ENCODE measurements at places on chromosomes 11 and 22.
A peak's percentile ranks its signal among the peaks of the same experiment; 100 is the strongest.

DNA sequence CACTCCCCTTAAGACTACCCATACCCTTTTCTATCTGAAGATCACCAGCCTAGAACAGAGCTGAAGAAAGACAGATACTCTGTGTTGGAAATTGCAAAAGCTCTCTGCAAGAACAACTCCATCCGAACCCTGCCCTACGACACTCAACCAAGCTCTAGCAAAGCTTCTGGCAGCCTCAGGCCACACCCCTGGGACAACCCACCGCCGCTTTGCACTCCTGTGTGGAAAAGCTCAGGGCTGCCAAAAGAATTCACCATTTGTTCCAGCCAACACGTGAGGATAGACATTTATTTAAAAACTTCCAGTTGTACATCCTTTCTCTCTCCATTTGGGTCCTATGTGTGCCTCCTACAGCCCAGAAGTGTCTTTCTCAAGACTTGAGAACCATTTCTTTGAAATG lies 62.4 kb upstream of the CD5 start:
- peaks cover 36% of the 10 kb centered on the region for H3K36me3 ChIP-seq
- no peak for DNase-seq
- H3K4me3 ChIP-seq: no peak overlapping the region
- no peak overlapping the region for H3K27ac ChIP-seq
- H3K4me1 ChIP-seq: peaks cover 36% of the 10 kb centered on the region

DNA sequence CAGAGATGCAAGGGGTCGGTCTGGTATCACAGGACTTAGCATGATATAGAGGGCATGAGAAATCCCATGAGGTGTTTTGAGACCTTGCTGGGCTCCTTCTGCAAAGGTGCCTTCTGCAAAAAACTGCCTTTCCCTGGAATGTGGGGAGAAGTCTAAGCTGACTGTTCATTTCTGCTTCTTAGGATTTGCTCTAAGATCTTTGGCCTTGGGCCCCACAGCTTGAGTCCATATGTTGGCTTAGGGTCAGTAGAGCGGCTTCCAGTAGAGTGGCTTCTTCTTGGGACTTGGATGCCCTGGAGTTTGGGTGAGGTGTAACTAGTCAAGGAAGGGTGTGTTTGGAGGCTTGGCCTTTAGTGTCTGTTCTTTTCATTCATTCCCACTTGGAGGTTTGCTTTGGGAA lies 37.0 kb downstream of the AMPD3 start:
- no peak for DNase-seq
- H3K4me3 ChIP-seq: no peak overlapping the region
- H3K4me1 ChIP-seq: peaks cover 56% of the 10 kb centered on the region
- peak overlapping the region; percentile 84 for H3K27ac ChIP-seq
- no peaks in the 10 kb centered on the region for H3K27me3 ChIP-seq
- H3K36me3 ChIP-seq: peaks cover 53% of the 10 kb centered on the region

GRCh38 chr11:117180020-117180419 lies 1.5 kb downstream of the SIDT2 start:
- no peak for DNase-seq
- H3K27ac ChIP-seq: peak overlapping the region; percentile 98
- no peaks in the 10 kb centered on the region for H3K27me3 ChIP-seq
- H3K4me1 ChIP-seq: peaks cover 20% of the 10 kb centered on the region

DNA sequence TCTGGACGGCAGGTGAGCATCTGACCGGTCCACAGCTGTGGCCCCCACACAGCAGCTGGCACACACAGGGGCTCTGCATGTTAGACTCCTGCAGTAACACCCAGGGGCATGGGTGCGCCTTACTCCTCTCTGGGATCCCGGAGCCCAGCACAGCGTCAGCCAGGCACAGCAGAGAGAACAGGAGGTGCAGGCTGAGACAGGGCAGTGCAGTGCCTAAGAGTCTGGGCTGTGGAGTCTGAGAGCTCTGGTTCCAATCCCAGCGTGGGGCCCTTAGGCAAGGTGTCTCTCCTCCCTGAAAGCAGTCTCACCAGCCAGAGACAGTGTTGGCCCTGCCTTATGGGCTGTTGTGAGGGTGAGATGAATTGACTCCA lies 2.3 kb downstream of the NUDT8 start:
- H3K4me1 ChIP-seq: peaks cover 16% of the 10 kb centered on the region
- H3K4me3 ChIP-seq: no peak overlapping the region
- peak overlapping the region; percentile 25 for H3K27ac ChIP-seq
- no peaks in the 10 kb centered on the region for H3K27me3 ChIP-seq
- DNase-seq: no peak

- peaks cover 9% of the 10 kb centered on the region for H3K36me3 ChIP-seq
- H3K4me3 ChIP-seq: no peak overlapping the region
- DNase-seq: no peak
- no peaks in the 10 kb centered on the region for H3K27me3 ChIP-seq
These were observed 53.0 kb downstream of the SIK3 start for GRCh38 chr11:117045196-117045595.

- peaks cover 6% of the 10 kb centered on the region for H3K27me3 ChIP-seq
- DNase-seq: no peak
- no peak overlapping the region for H3K4me3 ChIP-seq
- H3K4me1 ChIP-seq: no peaks in the 10 kb centered on the region
These were observed 20.0 kb upstream of the TUB start for GRCh38 chr11:8060801-8061554.
